OCI-M1 (cell line): ENCODE measurements at places on chromosomes 13 and 19.

GRCh38 chr13:70034286-70034685 lies 73.3 kb upstream of the ATXN8OS start:
- no peak for DNase-seq

DNA sequence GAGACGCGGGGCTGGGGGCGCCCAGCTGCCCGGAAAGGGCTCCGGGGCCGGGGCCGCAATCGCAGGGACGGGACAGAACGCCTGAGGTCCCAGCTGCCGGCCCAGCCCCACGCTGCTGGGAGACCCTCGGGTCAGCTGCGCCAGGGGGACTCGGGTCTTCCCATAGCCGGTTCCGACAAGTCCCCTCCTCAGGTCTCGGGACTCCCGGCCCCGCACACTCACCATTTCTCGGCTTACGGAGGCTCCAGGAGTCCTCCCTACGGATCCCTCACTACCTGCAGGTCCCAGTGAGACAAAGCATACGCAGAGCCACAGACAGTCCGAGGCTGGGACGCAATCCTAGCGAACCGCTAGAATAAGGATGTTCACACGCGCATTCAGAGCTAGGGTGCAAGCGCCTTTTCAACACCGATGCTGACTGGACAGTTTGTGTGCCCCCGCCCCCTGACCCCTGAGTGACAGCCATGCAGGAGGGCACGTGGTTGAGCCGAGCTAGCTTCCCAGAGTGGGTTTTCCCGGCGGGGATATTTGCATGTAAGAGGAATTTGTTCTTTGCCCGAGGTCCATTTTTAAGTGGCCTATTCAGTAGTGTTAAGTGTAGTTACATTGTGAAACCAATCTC lies 13.6 kb downstream of the ZNF490 start:
- no peak for DNase-seq

GRCh38 chr19:30073152-30074000 lies 131.3 kb downstream of the URI1 start:
- no peak for DNase-seq

DNA sequence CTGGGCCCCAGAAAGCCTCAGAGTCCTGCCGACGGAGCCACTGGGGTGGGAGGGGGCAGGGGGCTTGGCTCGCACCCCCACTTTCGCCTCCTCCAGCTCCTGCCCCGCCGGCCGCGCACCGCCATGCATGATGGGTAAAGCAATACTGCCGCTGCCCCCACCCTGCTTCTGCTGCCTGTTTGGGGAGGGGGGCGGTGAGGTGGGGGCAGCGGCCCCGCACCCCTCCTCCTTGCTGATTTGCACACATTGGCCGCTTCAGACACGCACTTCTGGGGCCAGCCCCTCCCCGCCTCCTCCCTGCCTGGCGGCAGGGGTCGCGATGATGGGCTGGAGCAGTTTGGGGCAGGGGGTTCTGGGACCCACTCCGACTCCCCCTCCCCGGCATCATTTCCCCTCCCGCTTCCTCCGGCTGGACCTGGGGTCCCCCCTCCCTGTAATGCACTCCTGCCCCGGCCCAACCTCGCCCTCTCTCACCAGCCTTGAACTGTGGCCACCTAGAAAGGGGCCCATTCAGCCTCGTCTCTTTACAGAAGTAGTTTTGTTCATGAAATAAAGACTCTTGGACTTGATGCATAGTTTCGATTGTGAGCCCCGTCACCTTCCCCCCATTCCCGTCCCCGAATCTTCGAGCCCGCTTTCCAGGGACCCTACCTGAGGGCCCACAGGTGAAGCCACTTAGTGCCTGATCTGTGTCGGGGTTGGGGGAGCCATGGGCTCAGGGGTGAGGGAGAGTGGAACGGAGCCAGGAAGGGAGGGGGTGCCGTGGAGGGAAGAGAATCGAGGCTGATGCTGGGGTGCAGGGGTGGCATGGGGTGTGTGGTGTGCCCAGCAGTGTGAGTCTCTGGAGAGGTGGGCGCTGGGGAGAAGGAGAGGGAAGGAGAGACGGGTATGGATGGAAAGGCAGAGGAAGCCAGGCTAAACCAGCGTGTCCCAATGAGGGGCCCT lies 1.4 kb upstream of the HPN start:
- DNase-seq = no peak

DNA sequence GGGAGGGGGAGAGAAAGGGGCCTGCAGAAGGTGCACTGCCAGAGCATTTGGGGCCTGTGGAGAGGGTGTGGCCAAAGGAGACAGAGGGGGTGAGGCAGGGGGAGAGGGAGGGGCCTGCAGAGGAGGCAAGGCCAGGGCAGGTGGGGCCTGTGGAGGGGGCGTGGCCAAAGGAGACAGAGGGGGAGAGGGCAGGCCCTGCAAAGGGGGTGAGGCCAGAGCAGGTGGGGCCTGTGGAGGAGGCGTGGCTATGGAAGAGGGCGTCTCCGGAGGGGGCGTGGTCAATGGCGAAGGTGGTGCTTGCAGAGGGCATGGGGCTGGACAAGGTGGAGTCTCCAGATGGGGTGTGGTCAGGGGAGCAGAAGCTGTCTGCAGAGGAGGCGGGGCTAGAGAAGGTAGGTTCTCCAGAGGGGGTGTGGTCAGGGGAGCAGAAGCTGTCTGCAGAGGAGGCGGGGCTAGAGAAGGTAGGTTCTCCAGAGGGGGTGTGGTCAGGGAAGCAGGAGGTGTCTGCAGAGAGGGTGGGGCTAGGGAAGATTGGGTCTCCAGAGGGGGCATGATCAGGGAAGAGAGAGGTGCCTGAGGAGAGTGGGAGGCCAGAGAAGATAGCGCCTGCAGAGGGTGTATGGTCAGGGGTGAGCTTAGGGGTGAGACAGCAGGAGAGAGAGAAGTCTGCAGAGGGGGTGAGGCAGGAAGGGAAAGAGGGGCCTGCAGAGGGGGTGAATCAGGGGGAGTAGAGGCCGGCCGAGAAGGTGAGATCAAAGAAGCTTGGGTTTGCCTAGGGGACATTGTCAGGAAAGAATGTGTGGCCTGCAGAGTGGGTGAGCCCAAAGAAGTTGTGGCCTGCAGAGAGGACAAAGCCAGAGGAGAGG lies 3.4 kb downstream of the PRR36 start:
- DNase-seq = peak; percentile 99

- peak; percentile 86 for DNase-seq
Measured at GRCh38 chr19:43809762-43810696, 7.8 kb upstream of the LYPD5 start.
